ENCODE measurements at places on chromosomes 5 and 9.

GRCh38 chr9:79763671-79764285 lies 192.0 kb downstream of the TLE4 start:
- no peak for DNase-seq

DNA sequence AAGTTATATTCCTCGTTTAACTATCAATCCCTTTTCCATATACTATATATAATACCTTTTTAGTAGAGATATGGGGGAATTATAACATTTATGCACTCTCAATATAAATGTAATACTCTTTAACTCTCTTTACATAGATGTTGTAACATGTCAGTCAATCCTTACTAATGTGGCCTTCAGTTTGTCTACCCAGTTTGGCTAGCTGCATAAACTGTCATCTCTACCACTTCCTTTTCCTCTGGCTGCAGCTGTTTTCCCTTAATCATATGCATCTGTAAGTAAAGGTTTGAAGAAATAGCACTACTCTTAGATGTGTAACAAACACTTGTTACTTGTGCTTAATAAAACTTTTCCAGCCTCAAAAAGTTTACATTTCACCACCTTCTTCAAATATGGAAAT lies 13.4 kb downstream of the ABHD17B start:
- DNase-seq, result no peak

DNA sequence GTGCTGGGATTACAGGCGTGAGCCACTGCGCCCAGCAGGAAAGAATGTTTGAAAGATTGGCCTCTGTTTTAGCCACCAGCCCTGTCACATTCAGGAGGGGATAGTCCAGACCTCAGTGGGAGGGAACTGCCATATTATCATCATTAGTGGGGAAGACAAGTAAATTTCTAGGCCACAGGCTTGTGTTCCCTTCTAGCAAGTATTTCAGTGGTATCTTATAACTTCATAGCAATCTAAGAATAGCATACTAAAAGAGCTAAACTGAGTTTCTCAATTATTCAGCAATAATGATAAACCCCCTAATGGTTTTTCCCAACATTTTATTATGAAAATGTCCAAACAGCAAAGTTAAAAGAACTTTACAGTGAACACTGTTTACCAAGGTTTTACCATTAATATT lies 30.0 kb downstream of the SLC25A51 start:
- DNase-seq, result no peak

- DNase-seq, result peak; percentile 60
These were observed 78.4 kb downstream of the MAP1B start for GRCh38 chr5:72185496-72186329.

DNA sequence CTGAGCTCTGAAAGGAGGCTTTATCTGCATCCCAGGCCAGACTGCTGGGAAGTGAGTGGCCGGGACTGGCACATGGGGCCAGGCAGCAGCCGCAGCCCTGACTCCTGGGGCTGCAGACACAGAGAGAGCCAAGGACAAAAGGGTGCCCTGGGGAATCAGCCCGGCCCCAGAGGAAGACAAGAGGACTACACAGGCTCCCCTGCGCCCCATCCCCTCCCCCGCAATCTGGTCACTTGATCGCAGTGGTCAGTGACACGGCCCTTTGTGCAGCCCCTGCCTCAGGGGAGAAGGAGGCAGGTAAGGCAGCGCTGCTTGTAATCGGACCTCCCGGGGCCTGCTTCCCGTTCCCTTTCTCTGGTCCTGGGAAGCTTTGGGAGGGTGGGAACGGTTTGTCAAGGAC lies 55.5 kb upstream of the FUBP3 start:
- no peak for DNase-seq

DNA sequence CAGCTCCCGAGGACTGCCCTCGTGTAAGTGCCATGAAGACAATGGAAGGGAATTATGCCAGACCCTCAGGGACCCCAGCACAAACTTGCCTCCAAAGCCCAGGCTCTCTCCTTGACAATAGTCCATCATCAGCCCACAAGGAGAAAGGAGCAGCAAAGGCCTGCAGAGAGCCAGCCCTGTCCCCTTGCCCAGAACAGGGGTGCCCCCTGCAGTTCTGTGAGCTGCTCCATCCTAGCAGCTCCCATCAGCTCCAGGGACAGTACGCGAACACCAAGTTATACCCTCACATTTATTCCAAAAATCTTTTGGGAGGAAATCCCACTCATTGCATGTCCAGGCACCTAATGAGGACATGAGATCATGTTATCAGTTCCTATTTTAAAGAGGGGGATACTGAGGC lies 11.1 kb downstream of the BARX1 start:
- no peak for DNase-seq

- DNase-seq, result no peak
These were observed 625.1 kb downstream of the PRELID2 start for GRCh38 chr5:145210020-145210419.

- no peak for DNase-seq
These were observed 234.8 kb upstream of the WWC1 start for GRCh38 chr5:168056499-168057182.

DNA sequence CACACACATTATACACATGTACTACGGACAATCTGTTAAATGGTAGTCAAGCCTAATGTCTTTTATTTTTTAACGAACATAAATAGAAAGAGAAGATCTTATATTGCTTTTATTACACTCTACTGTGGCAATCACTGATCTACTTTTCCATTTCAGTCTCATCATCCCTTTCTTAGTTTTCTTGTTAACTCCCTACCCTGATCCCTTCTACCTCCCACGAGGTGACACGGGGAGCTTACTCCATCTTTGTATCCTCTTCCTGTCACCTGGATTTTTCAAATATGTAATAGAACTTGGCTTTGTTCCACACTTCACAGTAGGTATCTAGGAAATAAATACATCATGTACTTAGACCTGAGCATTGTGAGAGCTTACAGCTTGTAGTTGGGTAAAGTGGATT lies 211.0 kb downstream of the PIK3R1 start:
- DNase-seq, result no peak

DNA sequence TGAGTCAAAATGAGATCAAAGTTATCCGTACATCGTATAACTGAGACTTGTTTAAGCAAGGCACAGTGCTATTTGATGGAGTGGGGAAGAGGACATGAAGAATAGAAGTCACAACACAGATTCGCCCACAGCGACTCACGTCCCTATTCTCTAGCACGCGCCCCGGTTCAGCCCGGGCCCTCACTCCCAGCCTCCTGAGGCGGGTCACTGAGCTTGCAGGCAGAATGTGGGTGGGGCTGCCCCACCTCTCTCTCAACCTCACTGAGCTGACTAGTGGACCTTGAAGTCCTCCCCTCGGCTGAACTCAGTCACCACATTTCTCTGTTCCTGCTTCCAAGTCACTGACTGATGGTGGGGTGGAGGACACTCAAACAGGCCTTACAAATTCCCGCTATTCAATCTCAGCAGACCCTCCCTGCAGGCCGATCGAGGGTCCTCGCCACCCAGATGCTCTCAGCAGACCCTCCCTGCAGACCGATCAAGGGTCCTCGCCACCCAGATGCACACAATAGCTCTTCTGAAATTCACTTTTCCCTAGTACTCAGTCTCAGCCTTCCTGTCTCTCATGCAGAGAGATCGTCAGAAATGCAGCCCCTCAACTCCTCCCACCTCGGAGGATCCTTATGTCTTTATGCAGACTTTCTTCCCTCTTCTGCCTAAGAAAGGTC lies 12.9 kb downstream of the GLDC start:
- DNase-seq, result no peak

All from fibroblast of skin of back (primary cell).